Cortex of kidney (tissue), 1 donor: ENCODE measurements at places on chromosomes 12 and 14.

DNA sequence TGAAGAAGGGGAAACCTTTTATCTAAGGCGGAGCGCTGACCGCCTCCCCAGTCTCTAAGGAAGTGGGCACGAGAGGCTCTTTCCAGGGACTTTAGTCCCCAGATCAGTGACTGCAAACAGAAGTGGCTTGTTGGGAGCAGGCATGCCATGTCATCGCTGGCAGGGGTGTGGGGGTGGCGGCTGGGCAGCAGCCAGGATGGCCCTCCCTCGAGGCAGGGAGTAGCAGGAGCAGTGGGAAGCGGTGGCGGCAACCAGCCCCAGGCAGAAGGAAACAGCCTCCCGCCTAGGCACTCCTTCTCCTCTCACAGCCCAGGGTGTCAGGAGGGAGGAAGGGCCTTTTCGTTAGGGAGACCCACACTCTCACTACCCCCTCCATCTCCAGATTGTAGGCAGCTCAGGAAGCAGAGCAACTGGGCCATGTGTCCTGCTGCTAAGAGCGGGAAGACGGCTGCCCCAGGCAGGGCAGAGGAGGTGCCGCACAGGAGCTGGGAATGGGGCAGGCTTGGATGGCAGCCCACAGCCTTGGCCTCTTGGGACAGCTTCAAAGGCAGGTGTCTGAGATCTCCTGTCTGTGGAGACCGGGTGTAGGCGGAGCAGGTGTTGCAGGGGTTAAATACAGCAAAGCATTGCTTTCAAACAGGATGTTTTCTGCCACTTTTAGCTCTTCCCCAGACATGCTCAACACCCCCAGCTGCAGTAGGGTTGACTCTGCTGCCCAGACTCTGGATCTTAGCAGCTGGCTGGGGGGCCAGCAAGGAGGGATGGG, 21.8 kb downstream of the VDR start:
- no peak for DNase-seq

GRCh38 chr12:4855121-4855924, 54.4 kb upstream of the KCNA1 start:
- DNase-seq, result no peak

GRCh38 chr12:129776977-129777667, 126.7 kb downstream of the TMEM132D start:
- no peak for DNase-seq

DNA sequence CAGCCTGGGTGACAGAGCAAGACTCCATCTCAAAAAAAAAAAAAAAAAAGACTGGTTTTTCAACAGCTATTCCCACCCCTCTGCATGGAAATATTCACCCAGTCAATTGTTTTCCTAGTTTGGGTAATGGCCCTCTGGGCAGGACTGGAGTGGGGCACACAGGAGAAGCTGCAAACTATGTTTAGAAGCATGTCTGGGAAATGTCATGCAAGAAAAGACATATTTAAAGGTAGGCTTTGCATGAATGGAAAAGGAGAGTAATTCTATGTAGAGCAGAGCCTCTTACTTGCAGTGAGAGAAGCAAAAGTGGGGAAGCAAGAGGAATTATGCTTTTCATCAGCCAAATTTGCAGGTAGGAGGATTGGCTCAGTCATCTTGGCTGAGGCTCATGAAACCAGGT, 276.5 kb upstream of the PLEKHG7 start:
- no peak for DNase-seq

DNA sequence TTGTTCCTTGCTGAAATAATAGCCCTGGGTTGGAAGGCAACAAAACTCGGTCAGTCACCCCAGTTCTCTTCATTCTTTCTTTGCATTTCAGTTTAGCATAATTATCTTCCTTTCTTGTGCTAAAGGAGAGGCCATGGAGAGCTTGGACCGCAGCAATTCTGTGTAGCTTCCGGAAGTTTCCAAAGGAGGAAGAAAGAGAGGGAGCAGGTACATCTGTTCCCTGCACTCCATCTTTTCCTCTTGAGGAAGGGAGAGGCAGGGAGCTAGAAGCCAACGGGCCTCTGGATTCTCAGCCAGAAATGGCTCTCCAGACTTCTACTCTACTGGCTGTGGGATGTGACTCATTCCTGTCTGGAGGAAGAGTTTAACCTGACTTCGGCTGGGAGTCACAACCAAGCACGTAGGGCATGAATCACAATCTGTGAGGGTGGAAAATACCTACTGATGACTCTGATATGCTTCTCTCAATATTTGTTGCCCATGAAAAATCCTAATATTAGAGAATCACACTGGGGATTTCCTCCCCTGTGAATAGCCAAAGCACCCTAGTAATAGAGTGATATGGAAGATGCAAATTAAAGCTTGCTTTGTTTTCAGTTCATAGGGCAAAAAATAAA, 17.0 kb downstream of the ANO6 start:
- no peak for DNase-seq
